ENCODE measurements at places on chromosomes 6 and 20. TPM values are rescaled to one million over a fixed set of nuclear protein-coding genes. Genes with fewer than 3 reads are reported as not detected.

DNA sequence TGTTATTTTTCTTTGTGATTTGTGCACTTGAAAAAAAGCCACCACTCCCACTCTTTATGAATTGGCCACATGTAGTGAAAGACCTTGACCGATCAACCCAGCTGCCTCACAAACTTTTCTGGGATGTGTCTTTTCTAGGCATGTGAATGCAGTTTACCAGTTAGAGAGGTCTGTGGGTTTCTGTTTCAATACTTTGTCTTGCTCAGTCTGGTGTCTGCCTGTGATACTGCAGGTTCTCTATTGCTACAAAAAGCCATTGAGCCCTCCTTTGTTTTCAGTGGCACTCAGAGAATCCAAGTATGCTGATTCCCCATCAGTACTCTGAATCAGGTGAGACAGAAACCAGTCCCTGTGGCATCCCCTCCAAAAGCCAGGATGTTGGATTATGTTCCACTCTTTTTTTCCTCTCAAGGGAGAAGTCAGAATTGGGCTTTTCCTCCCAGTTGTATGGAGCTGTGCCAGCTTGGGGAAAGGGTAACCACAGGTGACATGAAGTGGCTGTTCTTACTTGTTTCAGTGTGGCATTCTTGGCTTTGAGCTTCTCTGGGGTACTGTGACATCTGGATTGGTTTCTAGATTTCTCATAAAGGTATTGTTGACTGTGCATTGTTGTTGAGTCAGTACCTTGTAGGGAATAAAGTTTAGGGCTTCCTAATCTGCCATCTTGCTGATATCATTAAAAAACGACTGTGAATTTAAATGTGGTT is 26.3 kb upstream of the ZFP64 start:
- DNase-seq: no peak

- no peak for DNase-seq
Measured at GRCh38 chr6:166467436-166468000, 84.8 kb upstream of the MPC1 start.

GRCh38 chr6:155107432-155108069 is 112.4 kb downstream of the TIAM2 start:
- DNase-seq: no peak

DNA sequence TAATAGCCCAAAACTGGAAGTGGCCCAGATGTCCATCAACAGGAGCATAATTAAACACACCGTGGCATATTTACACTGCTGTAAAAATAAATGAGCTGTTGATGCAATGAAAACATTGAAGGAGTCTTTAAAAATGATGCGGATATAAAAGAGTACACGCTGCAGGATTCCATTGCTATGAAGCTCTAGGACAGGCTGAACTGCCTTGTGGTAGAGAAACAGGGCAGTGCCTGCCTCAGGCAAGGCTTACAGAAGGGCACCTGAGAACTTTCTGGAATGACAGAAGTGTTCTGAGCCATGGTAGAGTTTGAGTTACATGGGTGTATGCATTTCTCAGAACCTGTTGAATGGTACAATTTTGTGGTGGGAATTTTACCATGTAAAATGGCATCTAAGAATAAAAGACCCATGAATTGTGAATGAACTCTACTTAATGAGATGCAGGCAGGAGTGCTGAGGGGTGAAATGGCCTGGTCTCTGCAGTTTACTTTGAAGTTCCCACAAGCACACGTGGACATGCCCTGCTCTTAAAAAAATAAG is 45.3 kb upstream of the RIN2 start:
- DNase-seq: no peak

DNA sequence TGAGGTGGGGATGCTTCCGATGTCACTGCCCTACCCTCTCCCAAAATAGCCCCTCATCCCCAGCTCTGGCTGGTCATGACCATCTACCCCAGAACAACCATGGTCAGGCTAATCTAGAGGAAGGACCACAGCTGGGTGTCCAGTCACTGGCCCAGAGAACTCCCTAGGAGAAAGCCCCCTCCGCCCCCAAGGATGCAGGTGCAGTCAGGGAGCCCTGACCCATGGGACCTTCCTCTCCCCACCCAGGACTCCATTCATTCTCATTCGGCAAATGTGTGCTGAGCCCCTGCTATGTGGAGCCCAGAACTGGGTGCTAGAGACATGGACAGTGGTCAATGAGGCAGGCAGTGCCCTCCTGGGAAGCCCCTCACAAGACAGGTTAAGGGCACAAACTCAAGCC is 60.5 kb downstream of the JPH2 start:
- no peak for DNase-seq

DNA sequence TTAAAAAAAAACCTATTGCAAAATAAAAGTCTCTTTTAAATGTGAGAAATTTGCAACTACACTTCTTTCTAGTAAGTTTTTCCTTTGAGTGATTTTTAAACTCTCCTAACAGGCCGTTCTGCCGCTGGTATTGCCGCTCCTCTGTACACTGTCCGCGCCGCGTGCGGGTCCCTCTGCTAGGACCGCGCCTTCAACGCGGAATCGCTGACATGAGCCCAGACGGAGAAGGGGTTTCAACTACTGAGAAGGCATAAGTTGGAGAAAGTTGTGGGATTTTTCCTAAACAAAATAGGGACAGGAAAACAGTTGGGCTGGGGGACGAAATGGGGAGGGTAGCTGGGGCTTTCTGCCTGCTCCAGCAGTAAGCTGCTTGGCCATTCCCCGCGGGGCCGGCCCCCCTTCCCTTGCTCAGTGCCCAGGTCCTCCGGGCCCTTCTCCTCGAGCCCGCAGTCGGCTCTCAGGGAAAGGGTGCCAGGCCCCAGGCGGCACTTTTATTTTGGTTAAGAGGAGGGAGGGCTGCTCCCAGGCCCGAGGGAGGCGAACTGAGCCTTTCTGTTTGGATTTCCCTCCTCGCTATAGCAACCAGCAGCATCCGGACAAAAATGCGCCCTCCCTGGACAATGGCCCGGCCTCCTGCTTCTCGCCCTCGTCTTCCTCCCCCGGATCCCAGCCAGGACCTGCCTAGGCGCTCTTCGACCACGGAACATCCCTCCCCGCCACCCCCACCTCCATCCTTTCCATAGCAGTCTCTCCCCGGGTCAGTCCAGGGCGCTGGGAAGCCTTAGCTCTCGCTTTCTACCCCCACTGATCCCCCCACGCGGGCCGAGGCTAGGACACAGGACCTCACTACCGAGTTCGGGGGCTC is 6.8 kb upstream of the POU3F2 start:
- DNase-seq: no peak

- DNase-seq: no peak
Measured at GRCh38 chr6:69988458-69989126, 122.2 kb downstream of the COL19A1 start.

Gene ID4
- total RNA-seq: 2.4 TPM
